Large intestine (tissue), 12 donors: ENCODE measurements at places on chromosomes 5 and 9. TPM values are rescaled to one million over a fixed set of nuclear protein-coding genes. Genes with fewer than 3 reads are reported as not detected.

GRCh38 chr5:6899221-6899620 lies 186.0 kb downstream of the TENT4A start:
- DNase-seq: no peak

DNA sequence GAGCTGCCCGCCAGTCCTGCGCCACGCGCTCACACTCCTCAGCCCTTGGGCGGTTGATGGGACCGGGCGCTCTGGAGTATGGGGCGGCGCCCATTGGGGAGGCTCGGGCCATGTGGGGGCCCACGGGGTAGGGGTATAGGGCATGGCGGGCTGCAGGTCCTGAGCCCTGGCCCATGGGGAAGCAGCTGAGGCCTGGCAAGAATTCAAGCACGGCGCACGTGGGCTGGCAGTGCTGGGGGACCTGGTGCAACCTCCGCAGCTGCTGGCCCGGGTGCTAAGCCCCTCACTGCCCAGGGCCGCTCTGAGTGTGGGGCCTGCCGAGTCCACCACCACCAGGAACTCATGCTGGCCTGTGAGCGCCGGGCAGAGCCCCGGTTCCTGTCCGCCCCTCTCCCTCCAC lies 229.6 kb upstream of the ZNF608 start:
- no peak for DNase-seq

DNA sequence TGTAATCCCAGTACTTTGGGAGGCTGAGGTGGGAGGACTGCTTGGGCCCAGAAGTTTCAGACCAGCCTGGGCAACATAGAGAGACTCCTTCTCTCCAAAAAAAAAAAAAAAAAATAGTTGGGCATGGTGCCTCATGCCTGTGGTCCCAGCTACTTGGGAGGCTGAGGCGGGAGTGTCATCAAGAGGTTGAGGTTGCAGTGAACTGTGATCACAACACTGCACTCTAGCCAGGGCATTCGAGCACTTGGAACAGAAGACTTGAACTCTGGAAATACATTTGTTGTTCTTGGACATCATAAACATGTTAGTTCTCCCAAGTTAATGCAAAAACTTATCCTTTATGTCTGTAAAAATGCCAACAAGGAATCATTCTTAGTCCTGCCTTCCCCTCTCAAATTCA lies 29.6 kb downstream of the EHMT1 start:
- DNase-seq: no peak

- peak; percentile 72 for DNase-seq
These were observed 48.7 kb downstream of the PIK3R1 start for GRCh38 chr5:68264024-68264956.

The PRR7 gene
- 1.7 TPM for polyA plus RNA-seq

- DNase-seq: peak; percentile 63
These were observed 72.9 kb downstream of the BAAT start for GRCh38 chr9:101311758-101312420.

The FOXD4 gene
- polyA plus RNA-seq: 0.42 TPM

GRCh38 chr9:107693625-107694326 lies 204.2 kb upstream of the KLF4 start:
- DNase-seq: no peak

- DNase-seq: no peak
These were observed 142.1 kb upstream of the POU5F2 start for GRCh38 chr5:93883459-93883858.

DNA sequence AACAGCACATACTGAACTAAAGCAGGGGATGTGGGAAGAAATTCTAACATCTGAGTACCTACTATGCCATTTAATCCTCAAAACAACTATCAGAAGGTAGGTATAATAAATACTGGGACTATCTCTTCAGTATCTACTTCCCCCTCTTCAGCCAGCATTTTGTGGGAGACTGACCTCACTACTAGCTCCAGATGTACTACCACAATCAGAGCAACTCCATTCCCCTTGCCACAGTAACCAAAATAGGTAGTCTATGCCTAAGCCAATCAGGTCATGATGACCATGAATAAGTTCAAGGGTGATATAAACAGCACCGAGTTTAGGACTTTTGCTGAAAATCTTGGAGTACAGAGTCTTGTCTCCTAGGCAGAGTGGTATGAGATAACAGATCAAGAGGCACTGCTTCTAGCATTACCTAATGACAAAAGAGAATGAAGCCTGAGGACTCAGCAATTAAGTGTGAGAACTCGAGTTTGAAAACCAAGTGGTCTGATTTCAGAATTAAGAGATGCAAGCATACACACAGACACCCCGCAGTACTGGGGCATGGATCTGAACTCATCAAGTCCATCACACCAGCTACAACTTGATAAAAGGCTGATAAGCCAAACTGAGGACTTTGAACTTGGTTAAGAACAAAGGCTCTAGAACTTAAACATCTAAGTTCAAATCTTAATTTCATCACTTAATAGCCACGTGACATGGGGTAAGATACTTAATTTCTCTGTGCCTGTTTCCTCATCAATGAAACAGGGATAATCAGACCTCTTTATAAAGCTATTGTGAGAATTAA lies 9.7 kb downstream of the FNIP1 start:
- DNase-seq: no peak

GRCh38 chr5:163489745-163490075 lies 15.7 kb upstream of the MAT2B start:
- no peak for DNase-seq
